Tibial nerve (tissue), 4 donors: ENCODE measurements at places on chromosomes 4 and X. TPM values are rescaled to one million over a fixed set of nuclear protein-coding genes. Genes with fewer than 3 reads are reported as not detected.

- no peak for DNase-seq
Observed at GRCh38 chr4:188143731-188144130, 4.5 kb downstream of the TRIML1 start.

DNA sequence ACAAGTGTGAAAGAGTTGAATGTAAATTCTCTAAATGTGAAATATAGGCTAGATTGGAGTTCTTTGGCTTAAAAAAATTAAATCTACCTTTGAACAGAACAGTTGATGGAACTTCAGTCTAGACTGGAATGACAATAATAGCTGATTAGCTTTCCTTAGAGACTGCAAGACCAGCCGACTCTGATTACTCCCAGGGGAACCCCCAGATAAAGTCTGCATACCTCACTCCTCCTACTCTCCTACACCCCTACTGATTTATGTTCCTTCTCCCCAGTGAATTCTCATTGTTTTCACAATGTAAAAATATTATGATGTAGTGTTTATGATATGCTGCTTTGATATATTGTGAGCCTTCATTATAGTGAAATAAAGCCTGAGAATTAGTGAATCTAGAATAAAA is 241.3 kb downstream of the CFAP299 start:
- DNase-seq = no peak

GRCh38 chrX:34624416-34624815 is 32.7 kb downstream of the TMEM47 start:
- DNase-seq = no peak

GRCh38 chr4:138892483-138893407 is 122.8 kb upstream of the NOCT start:
- no peak for DNase-seq

The PRRG1 gene
- 18.6 TPM for total RNA-seq

The SLC10A7 gene
- total RNA-seq = 9.8 TPM

The VGLL1 gene
- not detected for total RNA-seq

The CHST7 gene
- 74.7 TPM for total RNA-seq
